ENCODE measurements at places on chromosomes 3 and 15.
A peak's percentile ranks its signal among the peaks of the same experiment; 100 is the strongest.

GRCh38 chr3:187063286-187064121 is 75.8 kb downstream of the RPL39L start:
- peak; percentile 39 for DNase-seq

GRCh38 chr3:52393959-52394670 is 50.8 kb downstream of the SEMA3G start:
- no peak for DNase-seq

DNA sequence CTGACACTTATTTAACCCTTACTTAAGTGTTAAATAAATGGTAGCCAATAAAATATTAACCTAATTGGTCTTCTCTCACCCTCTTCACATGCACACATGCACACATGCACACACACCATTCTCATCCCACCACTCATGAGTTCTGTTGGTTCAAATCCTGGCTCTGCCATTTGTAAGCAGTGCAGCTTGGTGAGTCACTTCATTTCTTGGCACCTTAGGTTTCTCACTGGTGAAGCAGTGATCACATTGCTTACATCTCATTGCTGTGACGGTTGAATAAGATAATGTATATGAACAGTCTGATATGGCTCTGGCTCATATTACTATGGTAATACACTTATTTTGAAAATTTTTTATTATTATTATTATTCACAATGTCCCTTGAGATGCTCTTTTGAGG is 33.8 kb downstream of the RIOX2 start:
- no peak for DNase-seq

DNA sequence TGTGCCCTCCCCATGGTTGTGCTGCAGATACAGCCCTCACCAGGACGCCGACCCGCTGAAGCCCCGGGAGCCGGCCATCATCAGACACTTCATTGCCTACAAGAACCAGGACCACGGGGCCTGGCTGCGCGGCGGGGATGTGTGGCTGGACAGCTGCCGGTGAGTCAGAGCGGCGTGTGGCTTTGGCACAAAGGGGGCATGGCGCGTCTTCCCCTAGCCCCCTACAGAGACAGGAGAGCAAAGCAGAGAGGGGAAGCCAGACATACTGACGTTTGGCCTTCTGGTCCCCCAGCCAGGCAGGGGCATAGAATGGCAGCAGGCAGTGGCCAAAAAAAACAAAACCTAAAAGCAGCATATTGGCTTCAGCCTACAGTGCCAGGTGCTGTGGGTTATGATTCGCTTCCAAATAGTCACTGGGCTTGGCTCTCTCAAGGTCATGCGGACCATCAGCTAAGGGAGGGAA is 64.0 kb downstream of the MESD start:
- no peak for DNase-seq

DNA sequence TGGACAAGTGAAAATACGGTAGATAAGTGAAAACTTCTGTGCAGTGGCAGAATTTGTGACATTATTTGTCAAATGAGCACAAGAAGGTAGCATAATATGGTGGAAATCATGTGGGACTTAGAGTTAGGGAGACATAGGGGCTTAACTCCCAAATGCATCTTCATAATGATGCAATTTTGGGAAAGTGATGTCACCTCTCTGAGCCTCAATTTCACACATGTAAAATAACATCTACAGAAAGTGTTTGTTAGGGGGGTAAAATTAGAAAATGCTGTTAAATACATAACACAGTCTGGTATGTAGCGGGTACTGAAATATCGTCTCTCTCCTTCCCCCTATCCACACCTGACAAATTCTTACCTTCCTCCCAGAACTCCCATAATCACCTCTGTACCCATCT is 52.9 kb upstream of the CAPN7 start:
- DNase-seq, result no peak

- no peak for DNase-seq
These were observed 130.8 kb downstream of the HCN4 start for GRCh38 chr15:73237910-73238309.

GRCh38 chr3:155963570-155963969 is 93.1 kb downstream of the GMPS start:
- DNase-seq, result no peak

GRCh38 chr15:77642793-77643430 is 10.2 kb upstream of the LINGO1 start:
- no peak for DNase-seq

DNA sequence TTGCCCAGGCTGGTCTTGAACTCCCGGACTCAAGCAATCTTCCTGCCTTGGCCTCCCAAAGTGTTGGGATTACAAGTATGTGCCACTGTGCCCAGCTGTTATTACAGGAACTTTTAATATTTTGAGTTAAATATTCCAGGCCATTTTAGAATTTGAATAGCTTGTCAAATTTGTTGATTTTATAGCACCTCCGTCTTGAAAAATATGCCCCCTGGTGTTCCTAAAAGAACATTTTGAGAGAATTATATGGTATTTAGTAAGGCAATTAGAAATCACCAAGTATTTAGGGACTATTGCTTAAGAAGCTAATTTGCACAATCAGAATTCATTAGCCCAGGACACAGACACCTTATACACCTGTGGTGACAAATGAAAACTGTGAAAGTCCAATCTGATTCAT is 23.7 kb downstream of the PDE8A start:
- DNase-seq, result no peak

- DNase-seq, result no peak
These were observed 225.9 kb upstream of the GAP43 start for GRCh38 chr3:115397433-115397832.

- DNase-seq, result no peak
These were observed 25.6 kb downstream of the FAM43A start for GRCh38 chr3:194711286-194711685.

- no peak for DNase-seq
These were observed 7.7 kb downstream of the MAP1A start for GRCh38 chr15:43525131-43525530.

DNA sequence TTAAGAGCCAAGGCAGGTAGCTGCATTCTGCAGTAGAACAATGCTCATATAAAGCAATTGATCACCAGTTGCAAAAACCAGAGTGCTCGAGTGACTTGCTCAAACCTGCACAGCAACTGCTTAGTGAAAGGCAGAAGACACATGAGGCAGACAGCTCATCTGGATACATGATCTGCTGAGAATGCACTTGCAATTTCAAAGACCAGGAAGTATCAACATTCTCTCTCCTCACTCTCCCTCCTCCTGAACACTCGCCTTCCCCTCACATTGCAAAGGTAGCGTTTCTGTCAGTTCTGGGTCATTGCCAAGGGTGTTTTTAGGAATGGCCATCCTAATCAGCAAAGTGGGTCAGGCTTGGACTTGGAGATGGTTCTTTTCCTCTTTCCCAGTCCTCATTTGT is 61.0 kb downstream of the BFSP2 start:
- no peak for DNase-seq

DNA sequence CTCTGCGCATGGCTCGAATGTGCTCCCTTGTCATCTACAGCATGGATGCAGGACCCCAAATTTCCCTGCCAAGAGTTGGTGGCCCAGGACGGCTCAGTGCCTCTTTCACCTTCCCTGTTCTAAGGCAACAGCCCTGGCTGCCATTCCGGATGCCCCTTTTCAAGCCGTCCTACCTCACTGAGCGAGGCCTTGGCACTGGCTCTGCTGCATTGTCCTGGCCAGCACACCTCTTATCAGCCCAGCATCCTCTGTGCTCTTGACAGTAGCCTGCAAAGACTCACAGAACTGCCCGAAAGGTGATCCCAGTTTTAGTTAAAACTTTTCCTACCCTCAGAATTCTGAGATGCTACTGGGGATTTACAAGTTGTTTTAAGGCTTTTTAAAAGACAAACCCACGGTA is 122.0 kb downstream of the MECOM start:
- DNase-seq, result no peak

GRCh38 chr15:72065801-72066200 is 52.1 kb downstream of the MYO9A start:
- DNase-seq, result no peak

- no peak for DNase-seq
These were observed 12.8 kb downstream of the RTP1 start for GRCh38 chr3:187210091-187210490.

GRCh38 chr3:194640829-194641228 is 7.6 kb upstream of the TMEM44 start:
- DNase-seq, result peak; percentile 55

GRCh38 chr3:187822402-187822801 is 77.1 kb upstream of the BCL6 start:
- no peak for DNase-seq

DNA sequence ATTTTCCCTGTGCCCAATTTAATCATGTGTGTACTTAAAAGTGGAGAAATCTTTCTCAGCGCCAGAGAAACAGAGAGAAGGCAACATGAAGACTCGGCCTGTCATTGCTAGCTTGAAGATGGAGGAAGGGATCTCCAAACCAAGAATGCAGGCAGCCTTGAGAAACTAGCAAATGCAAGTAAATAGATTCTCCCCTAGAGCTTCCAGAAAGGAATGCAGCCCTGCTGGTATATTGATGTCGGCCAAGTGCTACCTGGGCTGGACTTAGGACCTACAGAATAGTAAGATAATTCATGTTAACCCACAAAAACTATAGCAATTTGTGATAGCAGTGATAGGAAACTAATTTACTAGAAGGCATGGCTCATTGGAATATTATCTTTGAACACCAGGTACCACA is 150.9 kb upstream of the ABI3BP start:
- no peak for DNase-seq

DNA sequence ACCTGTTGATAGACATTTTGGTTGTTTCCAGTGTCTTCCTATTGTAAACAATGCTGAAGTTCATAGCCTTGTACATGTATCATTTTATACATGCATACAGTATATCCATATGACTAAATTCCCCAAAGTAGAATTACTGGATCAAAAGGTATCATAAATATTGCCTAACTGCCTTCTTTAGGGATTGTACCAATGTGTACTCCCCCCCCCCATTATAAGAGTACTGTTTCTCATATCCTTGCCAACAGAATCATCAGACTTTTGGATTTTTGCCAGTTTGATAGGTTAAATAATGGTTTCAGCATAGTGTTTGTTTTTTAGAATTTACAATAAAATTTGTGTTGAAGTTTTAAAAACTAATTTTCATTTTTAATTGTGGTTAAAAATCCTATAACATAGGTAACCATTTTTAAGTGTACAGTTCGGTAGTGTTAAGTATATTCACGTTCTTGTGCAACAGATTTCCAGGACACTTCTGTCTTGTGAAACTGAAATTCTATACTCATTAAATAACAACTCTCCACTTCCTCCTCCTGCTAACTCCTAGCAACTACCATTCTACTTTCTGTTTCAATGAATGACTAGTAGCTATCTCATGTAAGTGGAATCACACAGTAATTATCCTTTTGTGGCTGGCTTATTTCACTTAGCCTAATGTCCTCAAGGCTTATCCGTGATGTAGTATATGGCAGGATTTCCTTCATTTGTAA is 30.8 kb upstream of the MAP3K13 start:
- no peak for DNase-seq

GRCh38 chr15:26392956-26393355 is 379.9 kb downstream of the GABRB3 start:
- no peak for DNase-seq

GRCh38 chr15:39088156-39088555 is 492.7 kb upstream of the THBS1 start:
- no peak for DNase-seq

GRCh38 chr3:112611752-112612515 is 29.0 kb downstream of the CCDC80 start:
- DNase-seq, result no peak

- no peak for DNase-seq
These were observed 24.5 kb upstream of the MYRIP start for GRCh38 chr3:39784922-39785321.

DNA sequence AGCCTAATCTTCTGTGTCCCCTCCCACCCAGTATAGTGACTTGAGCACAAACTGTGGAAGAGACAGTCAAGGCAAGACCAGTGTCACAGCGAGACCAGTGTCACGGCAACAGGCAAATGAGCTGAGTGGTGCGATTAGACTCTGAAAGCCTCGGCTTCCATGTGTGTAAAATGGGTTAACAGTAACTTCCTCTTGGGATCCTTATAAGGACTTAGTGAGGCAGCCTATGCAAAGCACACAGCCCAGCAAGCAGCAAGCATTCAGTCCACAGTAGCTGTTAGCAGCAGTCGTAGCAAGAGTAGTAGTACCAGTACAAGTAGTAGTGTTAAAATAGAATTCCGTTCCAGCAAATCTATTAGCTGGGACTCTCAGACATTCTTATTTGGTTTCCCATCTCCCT is 334.1 kb downstream of the GABRB3 start:
- no peak for DNase-seq

DNA sequence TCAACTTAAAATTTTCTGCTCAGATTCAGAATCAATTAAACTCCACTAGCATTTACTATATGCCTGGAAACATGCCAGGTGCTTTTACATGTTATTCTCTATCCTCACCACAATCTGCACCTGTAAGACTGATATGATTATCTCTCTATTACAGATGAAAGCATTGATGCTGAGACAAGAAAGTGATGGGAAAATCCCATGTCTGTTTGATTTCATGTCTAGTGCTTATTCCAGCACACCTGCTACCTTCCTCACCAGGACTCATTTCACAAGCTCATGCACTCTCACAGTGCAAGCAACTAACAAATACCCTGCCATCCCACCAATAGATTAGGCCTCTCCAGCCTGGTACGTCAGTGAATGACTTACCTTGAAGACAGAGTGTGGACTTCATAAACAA is 25.0 kb upstream of the BCL6 start:
- DNase-seq, result no peak

- DNase-seq, result no peak
These were observed 107.9 kb downstream of the CNTN4 start for GRCh38 chr3:2206536-2206935.

DNA sequence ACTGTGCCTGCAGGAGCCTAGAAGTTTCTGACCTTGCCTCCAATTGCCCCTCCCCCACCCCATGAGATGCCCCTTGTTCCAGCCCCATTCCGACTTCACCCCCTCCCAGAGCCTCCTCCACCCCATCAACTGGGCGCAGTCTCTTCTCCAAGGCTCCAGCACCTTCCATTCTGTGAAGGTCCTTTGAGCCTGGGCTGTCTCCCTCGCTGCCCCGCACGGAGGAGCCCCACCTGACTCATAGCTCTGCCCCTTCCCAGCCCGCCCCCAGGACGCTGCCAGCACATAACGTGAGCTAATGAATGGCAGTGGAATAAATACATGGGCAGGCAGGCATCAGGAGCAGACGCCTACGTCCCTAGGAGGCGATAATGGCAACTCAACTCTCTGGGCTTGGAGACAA is 113.1 kb downstream of the NUP210 start:
- DNase-seq, result no peak

GRCh38 chr15:92306663-92307062 is 87.0 kb upstream of the ST8SIA2 start:
- no peak for DNase-seq

- no peak for DNase-seq
These were observed 19.5 kb downstream of the TBL1XR1 start for GRCh38 chr3:177177749-177178221.
